ENCODE measurements at places on chromosomes 11 and 22.

DNA sequence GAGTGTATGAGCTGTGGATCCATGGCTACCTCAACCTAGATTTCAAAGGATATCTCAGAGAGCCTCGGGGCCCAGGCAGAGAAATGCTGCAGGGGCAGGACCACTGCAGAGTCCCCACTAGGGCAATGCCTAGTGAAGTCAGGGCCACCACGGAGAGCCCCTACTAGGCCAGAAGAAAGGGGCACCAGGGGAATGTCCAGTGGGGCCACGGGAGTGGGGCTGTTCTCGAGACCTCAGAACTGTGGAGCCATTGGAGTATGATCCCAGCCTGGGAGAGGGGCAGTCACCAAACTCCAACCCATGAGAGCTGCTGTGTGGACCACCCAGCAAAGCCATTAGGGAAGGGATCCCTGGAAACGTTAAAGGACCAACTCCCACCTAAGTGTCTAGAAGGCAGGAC, 24.5 kb downstream of the RTL6 start:
- H3K4me3 ChIP-seq = no peak overlapping the region
- no peak for DNase-seq
- peaks cover 7% of the 10 kb centered on the region for H3K36me3 ChIP-seq

- no peaks in the 10 kb centered on the region for H3K36me3 ChIP-seq
- peak; percentile 81 for DNase-seq
- peak overlapping the region; percentile 68 for H3K4me3 ChIP-seq
- peak overlapping the region; percentile 88 for H3K27ac ChIP-seq
- H3K27me3 ChIP-seq = peaks cover 9% of the 10 kb centered on the region
Observed at GRCh38 chr22:36197065-36197440, 4.6 kb downstream of the APOL4 start.

DNA sequence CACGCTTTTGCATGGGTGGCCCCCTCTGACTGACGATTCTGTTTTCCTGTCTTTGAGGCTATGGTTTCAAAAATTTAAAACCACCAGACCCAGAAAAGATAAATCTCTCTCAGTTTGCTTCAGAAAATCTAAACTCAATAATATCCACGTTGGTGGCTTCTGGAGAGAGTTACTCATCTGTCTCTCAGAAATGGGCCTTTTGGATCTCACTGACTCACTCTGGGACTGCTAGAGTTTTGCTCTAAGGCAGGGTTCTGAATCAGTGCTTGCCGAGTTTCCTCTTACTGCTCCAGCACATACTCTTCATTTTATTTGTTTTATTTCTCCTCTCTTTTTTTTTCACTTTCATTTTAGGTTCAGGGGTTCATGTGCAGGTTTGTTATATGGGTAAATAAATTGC, 305.7 kb downstream of the BLID start:
- H3K36me3 ChIP-seq = peaks cover 14% of the 10 kb centered on the region
- no peak overlapping the region for H3K4me3 ChIP-seq
- H3K27ac ChIP-seq = peak overlapping the region; percentile 20
- H3K27me3 ChIP-seq = no peaks in the 10 kb centered on the region
- H3K4me1 ChIP-seq = no peaks in the 10 kb centered on the region

- H3K4me3 ChIP-seq = no peak overlapping the region
- H3K36me3 ChIP-seq = no peaks in the 10 kb centered on the region
- DNase-seq = no peak
- H3K4me1 ChIP-seq = peaks cover 15% of the 10 kb centered on the region
- H3K27me3 ChIP-seq = no peaks in the 10 kb centered on the region
Observed at GRCh38 chr22:29756341-29756740, 10.5 kb downstream of the ZMAT5 start.

DNA sequence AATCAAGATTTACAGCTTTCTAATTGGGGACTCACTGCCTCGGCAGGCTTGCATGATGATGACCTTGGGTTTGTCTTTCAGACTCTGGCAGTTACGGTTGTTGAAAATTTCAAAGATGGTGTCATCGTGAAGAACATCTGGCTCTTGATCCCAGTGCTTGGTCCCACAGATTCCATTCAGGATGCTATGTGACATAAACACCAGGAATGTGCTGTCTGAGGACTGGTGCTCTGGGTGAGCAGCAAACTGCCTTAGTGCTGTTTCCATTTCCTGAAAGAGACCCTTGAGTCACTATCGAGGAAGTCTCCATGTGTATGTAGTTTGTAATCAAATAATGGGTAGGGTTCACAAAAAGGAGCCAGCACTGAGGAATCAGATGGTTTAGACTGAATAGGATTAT, 7.1 kb downstream of the CASP12 start:
- H3K4me3 ChIP-seq = no peak overlapping the region
- no peaks in the 10 kb centered on the region for H3K36me3 ChIP-seq
- H3K4me1 ChIP-seq = no peaks in the 10 kb centered on the region
- no peak for DNase-seq
- H3K27ac ChIP-seq = no peak overlapping the region
- H3K27me3 ChIP-seq = no peaks in the 10 kb centered on the region

- DNase-seq = no peak
- H3K4me1 ChIP-seq = peaks cover 18% of the 10 kb centered on the region
- H3K27me3 ChIP-seq = no peaks in the 10 kb centered on the region
- H3K36me3 ChIP-seq = no peaks in the 10 kb centered on the region
- H3K4me3 ChIP-seq = no peak overlapping the region
Observed at GRCh38 chr11:104152941-104153505, 10.9 kb downstream of the PDGFD start.
